Stimulated activated CD4-positive, alpha-beta T cell treated with anti-CD3 and anti-CD28 coated beads, Interleukin-1b, Interleukin-23, amount 100 ng/mL, for 4 hours (primary cell): ENCODE measurements at places on chromosomes 13 and 19.

DNA sequence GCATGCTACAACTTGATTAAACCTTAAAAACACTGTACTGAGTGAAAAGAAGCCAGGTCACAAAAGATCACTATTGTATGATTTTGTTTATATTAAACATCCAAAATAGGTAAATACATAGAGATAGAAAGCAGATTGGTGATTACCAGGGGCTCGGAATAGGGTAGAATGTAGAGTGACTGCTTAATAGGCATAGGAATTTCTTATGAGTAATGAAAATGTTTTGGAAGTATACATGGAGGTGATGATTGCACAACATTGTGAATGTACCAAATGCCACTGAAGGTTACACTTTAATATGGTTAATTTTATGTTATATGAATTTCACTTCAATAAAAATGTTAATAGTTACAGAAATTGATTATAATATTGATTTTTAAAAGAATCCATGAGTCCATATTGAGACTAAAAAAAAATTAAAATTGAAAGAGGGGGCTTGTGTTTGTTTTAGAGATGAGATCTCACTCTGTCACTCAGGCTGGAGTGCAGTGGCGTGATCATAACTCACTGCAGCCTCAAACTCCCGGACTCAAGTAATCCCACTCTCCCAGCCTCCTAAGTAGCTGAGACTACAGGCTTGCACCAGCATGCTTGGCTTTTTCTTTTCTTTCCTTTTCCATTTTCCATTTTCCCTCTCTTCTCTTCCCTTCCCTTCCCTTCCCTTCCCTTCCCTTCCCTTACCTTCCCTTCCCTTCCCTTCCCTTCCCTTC, 85.1 kb downstream of the FNDC3A start:
- no peak for DNase-seq

DNA sequence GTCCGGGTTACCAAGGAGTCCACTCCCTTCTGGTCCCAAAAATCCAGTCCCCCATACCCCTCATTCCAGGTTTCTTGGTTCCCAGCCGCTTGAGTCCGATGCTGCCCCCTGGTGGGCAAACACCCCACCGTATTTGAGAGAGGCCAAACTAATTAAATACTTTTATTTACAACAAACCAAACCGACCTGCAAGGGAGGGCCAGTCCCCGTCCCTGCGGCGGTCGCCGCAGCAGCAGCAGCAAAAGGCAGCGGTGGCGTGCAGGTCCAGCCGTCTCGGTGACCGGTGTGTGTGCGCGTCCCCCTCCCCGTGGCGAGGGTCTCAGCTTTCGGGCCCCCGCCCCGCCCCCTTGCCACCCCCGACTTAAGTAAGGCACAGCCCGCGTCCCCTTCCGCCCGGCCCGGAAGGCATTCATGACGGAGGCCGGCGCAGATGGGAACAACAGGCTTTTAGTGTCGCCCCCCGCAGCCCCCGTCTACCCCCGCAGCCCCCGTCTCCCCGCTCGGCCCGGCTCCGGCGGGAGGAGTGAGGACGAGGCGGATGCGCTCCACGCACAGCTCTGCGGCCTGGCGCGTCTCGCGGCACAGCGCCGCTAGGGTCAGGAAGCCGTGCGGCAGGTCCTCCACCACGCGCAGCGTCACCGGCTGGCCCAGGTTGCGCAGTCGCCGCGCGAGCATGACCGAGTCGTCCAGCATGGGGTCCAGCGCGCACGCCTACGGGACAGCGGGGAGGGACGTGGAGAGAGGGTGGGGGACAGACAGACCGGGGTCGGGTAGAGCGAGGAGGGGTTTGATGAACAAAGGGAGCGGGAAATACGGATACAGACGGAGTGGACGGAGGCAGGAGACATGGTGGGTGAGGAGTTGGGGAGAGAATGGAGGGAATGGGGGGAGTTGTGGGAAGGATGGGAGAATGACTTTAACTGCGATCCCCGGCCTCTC, 11.5 kb upstream of the CNFN start:
- peak; percentile 74 for DNase-seq

DNA sequence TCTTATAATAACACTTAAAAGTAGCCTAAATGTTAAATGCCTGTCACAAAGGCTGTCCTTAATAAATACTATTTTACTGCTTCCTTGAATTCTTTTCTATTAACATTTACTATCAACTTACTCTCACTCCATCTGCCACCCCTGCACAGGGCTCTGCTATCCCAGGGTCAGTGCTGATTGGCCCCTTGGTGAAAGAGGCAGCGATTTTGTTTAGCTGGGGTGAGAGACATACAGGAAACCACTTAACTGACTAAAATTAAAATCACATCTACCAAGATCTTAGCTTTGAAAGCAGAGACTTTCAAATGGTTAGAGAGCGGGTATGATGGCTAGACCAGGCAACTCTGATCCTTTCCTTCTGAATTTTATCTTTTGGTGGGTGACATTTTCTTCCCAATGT, 149.9 kb upstream of the HTR2A start:
- no peak for DNase-seq

- no peak for DNase-seq
Observed at GRCh38 chr13:34467450-34468083, 474.5 kb upstream of the NBEA start.

- DNase-seq, result no peak
Observed at GRCh38 chr13:33640832-33641231, 177.1 kb upstream of the RFC3 start.

DNA sequence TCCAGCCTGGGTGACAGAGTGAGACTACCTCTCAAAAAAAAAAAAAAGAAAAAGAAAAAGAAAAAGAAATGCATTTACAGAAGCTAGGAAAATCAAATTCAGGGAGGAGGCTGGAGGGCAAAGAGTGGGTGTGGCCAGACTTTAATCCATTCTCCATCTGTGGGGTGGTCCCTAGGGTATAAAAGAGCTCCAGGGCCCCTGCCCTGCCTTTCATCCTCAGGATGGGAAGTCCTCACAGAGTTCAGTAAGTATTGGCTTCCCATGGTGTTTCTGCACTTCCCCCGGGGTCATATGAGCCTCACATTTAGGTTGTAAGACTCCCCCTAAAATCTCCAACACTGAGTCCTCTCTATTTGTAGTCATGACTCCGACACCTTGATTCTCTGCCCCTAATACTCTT, 33.0 kb downstream of the DPRX start:
- DNase-seq, result no peak

GRCh38 chr19:6109947-6110346, 353 bp downstream of the RFX2 start:
- no peak for DNase-seq

GRCh38 chr19:51016798-51017683, 2.5 kb downstream of the KLK10 start:
- DNase-seq, result peak; percentile 17

DNA sequence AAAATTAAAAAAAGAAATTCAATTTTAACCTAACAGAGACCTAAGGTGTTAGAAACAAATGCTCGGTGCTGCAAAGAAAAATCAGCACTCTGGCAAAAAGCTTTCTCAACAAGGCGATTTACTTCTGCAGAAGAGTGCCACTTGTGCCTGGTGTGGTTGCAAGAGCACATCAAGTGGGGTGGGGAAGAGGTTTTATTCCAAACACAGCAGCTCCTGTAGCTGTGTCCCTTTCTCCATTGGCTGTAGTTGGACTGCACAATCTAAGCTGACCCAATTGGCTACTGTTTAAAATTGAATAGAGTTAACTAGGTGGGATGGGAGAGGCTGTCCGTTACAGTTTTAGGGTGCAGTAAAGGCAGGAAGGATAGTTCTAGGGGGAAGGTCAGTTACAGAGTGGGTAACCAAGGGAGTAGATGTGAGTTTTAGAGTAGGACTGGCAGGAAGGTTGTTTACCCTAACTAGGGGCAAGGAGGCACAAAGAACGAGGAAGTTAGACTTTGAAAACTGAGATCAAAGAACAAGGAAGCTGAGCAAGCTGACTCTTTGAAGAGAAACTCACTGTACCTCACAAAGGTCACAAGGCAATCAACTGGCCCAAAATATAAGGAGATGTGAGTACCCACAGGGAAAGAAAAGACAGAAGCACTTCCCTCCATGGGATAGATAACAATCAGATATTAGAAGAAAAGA, 145.7 kb downstream of the LIG4 start:
- DNase-seq, result no peak

DNA sequence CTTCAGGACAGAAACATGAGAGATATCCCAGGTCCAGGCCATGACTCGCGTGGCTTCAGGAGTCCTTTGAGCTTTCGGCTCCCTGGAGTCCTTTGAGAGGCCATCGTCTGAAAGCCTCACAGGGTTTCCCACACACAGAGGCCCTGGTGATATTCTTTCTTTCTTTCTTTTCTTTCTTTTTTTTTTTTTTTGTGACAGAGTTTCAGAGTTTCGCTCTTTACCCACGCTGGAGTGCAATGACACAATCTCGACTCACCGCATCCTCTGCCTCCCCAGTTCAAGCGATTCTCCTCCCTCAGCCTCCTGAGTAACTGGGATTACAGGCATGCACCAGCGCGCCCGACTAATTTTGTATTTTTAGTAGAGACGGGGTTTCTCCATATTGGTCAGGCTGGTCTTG, 5.5 kb downstream of the SIN3B start:
- no peak for DNase-seq

DNA sequence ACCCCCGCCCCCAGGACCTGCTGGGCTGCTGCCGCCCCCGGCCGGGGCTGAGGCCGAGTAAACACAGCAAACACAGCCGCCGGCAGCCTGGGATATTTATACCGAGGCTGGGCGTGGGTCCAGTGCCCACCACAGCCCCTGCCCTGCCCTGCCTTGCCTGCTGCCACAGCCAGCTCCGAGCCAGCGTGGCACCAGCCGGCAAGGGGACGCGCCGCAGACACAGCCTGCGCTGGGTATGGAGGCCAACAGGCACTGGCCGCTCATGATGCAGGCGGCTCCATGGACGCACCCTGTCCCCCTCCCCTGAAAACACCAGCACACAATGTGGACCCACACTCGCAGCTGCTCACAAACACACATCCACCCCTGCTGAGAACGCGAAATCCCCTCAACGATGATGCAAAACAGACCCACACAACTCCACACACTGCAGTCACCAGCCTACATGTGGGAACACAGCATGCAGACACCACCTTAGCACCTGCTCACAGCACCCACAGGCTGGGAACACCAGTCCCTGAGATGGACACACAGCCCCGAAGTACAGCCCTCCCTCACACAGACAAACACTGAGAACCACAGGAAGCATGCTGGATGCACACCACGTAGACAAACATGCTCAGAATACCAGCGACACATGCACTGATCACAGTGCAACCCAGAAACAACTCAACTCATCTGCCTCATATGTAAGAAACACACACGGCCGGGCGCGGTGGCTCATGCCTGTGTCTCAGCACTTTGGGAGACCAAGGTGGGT, 16.2 kb downstream of the CCDC97 start:
- DNase-seq, result no peak

GRCh38 chr19:33199441-33200265, 5.5 kb downstream of the LRP3 start:
- no peak for DNase-seq

DNA sequence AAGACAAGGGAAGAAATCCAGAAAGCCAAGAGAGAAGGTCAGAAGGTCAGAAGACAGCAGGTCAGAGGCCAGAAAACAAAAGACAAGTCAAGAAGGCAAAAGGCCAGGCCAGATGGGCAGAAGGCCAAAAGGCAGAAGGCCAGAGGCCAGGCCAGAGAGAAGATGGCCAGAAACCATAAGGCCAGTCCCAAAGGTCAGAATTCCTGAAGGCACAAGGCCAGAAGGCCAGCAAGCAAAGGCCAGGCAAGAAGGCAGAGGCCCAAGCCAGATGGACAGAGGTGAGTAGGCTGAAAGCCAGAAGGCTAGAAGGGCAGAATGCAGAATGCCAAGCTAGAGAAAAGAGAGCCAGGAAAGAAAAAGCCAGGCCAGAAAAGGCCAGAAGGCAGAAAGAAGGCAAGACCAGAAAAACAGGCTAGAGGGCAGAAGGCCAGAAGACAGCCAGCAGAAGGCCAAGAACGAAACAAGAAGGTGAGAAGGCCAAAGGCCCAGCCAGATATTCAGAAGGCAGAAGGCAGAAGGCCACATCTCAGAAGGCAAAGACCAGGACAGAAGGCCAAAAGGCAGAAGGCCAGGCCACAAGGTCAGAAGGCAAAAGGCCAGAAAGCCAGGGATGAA, 186.3 kb downstream of the TUBA3C start:
- no peak for DNase-seq

DNA sequence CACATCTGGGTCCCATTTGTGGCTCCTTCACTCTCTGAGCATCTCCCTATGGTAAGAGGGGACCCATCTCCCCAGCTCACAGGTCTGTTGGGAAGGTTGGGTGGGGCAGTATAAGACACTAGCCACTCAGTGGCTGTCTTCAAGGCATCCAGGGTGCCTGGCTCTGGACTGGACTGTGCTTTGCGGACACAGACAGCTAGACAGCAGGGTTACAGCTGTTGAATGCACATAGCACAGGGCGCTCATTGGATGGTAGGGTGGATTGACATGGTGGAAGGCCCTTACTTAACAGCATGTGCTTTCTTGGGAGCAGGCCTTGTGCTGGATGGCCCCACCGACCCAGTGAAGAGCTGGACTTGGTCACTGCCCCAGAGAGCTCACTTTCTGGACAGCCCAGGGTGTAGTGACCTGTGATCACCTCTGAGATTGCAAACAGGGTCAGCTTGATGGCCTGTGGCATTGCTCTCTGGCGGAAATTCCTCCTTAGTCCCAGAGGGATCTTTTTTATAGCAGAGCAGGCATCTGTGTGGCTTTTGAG, 1.9 kb downstream of the ZNF444 start:
- DNase-seq, result no peak

GRCh38 chr19:46487802-46488445, 7.7 kb downstream of the PNMA8B start:
- peak; percentile 76 for DNase-seq

DNA sequence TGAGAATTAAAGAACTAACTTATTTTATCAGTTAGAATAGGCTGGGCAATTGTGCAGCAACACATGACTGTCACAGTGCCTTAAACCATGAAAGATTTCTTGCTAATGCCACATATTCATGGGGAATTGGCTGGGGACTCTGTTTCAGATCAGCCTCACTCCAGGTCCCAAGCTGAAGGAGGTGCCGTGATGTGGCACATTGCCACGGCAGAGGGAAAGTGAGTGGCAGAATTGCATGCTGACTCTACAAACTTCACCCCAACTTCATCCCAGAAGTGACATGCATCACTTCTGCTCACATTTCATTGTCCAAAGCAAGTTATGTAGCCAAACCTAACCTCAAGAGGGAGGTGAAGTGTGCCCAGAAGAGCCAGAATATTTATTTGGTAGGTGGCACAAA, 37.8 kb downstream of the OLFM4 start:
- DNase-seq, result no peak

DNA sequence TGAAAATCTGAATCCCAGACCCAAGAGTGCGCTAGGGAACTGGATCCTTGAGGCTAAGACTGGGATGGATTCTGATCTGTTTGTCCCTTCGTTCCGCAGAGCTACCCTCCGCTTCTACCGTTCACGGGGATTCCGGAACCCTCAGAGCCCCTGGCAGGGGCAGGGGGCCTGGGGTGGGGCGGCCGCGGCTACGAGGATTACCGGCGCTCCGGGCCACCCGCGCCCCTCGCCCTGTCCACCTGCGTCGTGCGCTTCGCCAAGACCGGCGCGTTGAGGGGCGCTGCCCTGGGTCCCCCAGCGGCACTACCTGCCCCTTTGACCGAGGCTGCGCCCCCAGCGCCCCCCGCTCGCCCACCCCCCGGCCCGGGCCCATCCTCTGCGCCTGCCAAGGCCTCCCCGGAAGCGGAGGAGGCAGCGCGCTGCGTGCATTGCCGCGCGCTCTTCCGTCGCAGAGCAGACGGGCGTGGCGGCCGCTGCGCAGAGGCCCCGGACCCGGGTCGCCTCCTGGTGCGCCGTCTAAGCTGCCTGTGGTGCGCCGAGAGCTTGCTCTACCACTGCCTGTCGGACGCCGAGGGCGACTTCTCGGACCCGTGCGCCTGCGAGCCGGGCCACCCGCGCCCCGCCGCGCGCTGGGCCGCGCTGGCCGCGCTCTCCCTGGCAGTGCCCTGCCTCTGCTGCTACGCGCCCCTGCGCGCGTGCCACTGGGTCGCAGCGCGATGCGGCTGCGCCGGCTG, 7.1 kb downstream of the SPRED3 start:
- DNase-seq, result peak; percentile 27
